Spinal cord (tissue), 10 donors: ENCODE measurements at places on chromosomes 6 and 20.
A peak's percentile ranks its signal among the peaks of the same experiment; 100 is the strongest.

DNA sequence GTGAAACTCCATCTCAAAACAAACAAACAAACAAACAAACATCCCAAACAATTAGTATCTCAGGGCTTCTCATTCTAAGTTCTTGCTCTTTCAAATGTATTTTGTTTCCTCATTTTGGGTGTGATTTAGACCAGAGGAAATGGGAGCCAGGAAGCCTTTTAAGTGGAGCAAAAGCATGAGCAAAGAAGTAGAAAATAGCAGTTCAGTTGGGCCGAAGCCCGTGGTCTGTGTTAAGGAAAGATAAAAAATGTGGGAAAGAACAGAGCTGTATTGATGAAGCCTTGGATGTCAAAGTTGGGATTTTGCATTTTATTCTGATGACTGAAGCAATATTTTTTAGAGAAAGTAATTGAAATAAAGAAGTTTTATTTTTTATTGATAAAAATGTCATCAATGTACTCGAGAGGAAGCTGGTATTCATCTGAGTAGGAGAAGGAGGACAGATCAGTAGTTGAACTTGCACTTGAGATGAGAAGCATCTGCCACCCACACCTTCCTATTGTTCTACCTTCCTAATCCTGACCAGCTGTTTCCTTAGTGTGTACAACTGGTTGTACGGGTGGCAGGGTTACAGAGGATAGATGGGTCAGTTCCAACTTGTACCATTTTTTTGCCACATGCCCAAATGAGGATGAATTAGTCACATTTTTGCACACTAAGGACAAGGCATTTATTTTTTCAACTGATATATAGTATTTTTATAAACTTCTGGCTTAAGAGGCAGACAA is 56.1 kb downstream of the KIAA0408 start:
- H3K36me3 ChIP-seq, result no peaks in the 10 kb centered on the region
- no peak for DNase-seq
- no peaks in the 10 kb centered on the region for H3K4me1 ChIP-seq
- no peak overlapping the region for H3K27ac ChIP-seq
- H3K27me3 ChIP-seq, result no peaks in the 10 kb centered on the region

GRCh38 chr6:30741789-30742315 is 635 bp downstream of the FLOT1 start:
- DNase-seq, result no peak
- H3K27me3 ChIP-seq, result no peaks in the 10 kb centered on the region
- peak overlapping the region; percentile 90 for H3K27ac ChIP-seq

DNA sequence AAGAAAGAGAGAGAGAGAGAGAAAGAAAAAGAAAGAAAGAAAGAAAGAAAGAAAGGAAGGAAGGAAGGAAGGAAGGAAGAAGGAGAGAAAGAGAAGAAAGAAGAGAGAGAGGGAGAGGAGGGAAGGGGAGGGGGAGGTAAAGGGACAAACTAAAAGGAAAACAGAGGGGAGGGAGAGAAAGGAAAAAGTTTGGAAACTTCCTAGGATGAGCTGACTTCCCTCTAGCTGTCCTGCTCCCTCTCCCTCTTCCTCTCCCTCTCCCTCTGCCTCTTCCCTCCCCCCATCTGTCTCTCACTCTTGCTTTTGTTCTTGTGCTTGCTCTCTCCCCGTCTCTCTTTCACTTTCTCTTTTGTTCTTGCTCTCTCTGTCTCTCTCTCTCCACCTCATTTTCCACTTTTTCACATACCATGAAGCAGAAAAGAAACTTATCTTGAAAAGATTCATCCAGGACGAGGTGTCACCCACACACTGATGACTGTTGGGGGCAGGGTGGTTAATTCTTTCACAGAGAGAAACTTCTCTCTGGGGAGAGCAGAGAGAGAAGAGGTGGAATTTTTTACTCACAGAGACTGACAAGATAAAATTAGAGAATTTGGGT is 56.4 kb upstream of the DUSP22 start:
- H3K4me3 ChIP-seq, result peak overlapping the region; percentile 9
- H3K27ac ChIP-seq, result peak overlapping the region; percentile 20
- H3K36me3 ChIP-seq, result no peaks in the 10 kb centered on the region
- no peak for DNase-seq
- H3K27me3 ChIP-seq, result no peaks in the 10 kb centered on the region

DNA sequence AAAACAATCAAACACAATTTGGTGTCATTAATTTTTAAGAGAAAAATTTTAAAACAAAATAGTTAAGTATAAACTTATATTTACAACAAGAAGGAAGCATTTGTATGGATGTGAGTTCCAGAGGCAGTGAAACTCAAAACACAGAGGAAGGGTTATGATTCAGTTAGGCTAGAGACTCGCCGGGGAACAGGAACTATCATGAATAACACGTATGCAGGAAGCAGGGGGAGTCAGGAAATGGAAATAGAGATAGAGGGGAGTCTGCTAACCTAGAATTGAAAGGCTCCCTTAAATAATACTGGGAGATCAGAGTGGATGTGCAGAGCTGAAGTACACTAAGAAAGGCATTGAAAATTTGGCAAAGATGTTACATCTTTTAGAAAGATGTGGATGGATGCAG is 14.2 kb upstream of the HLA-DRB1 start:
- H3K27me3 ChIP-seq, result no peaks in the 10 kb centered on the region
- H3K27ac ChIP-seq, result no peak overlapping the region
- no peak for DNase-seq
- no peak overlapping the region for H3K4me3 ChIP-seq
- H3K4me1 ChIP-seq, result no peaks in the 10 kb centered on the region
- H3K36me3 ChIP-seq, result no peaks in the 10 kb centered on the region

- no peaks in the 10 kb centered on the region for H3K27me3 ChIP-seq
- H3K4me1 ChIP-seq, result no peaks in the 10 kb centered on the region
- no peak overlapping the region for H3K4me3 ChIP-seq
- H3K36me3 ChIP-seq, result no peaks in the 10 kb centered on the region
- no peak for DNase-seq
These were observed 301.6 kb downstream of the FRK start for GRCh38 chr6:115759051-115759450.

DNA sequence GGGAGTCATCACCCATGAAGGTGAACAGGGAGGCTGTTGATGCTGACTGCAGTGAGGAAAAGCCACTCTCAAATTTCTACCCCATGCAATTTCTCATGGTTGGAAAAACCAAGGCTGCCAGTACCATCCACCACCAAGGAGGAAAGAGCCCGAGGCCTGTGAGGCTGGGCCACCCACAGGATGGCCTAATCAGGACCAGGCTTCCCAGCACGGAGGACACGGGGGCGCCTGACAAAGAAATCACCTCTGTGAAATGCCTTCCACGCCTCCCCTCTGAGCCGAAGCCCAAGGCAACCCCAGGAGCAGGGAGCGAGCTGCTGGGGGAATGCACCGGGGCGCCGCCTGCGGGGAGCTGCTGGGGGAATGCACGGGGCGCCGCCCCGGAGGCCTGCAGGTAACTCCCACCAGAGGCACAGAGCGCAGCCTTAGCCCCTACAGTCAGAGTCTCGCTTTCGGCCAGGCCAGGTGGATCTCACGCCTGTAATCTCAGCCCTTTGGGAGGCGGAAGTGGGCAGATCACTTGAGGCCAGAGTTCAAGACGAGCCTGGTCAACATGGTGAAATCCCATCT is 26.9 kb downstream of the FOXF2 start:
- no peaks in the 10 kb centered on the region for H3K4me1 ChIP-seq
- H3K4me3 ChIP-seq, result no peak overlapping the region
- no peak for DNase-seq
- H3K36me3 ChIP-seq, result no peaks in the 10 kb centered on the region

GRCh38 chr6:10082385-10082784 is 332.5 kb downstream of the TFAP2A start:
- no peak for DNase-seq
- H3K4me3 ChIP-seq, result no peak overlapping the region
- no peaks in the 10 kb centered on the region for H3K36me3 ChIP-seq

DNA sequence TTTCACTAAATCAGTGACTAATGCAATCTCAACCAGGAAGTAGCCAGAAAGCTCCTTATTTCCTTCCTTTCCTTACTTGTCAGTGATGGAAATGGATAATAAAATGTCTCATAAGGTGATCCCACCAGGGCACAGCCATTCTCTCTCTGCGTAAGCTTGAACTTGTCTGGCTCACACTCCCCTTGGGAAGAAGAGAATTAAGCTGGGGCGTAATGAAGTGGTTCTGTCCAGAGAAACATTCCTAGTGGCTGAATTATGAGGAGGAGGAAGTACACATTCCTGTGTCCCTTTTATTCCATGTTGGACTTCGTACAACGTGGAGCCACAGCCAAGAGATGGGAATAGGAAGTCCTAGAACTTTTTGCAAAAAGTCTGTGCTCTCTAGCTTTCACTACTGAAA is 93.7 kb downstream of the MTHFD1L start:
- no peak overlapping the region for H3K27ac ChIP-seq
- H3K4me1 ChIP-seq, result no peaks in the 10 kb centered on the region
- H3K36me3 ChIP-seq, result peaks cover 7% of the 10 kb centered on the region
- H3K4me3 ChIP-seq, result no peak overlapping the region

GRCh38 chr6:67898875-67899274 is 736.2 kb upstream of the ADGRB3 start:
- H3K4me1 ChIP-seq, result no peaks in the 10 kb centered on the region
- H3K27ac ChIP-seq, result no peak overlapping the region
- no peak overlapping the region for H3K4me3 ChIP-seq
- no peaks in the 10 kb centered on the region for H3K27me3 ChIP-seq

- no peak for DNase-seq
- peaks cover 2% of the 10 kb centered on the region for H3K27me3 ChIP-seq
- H3K27ac ChIP-seq, result peak overlapping the region; percentile 93
- no peaks in the 10 kb centered on the region for H3K36me3 ChIP-seq
- H3K4me3 ChIP-seq, result peak overlapping the region; percentile 90
- peaks cover 7% of the 10 kb centered on the region for H3K4me1 ChIP-seq
These were observed 372 bp downstream of the JARID2 start for GRCh38 chr6:15246217-15246665.

DNA sequence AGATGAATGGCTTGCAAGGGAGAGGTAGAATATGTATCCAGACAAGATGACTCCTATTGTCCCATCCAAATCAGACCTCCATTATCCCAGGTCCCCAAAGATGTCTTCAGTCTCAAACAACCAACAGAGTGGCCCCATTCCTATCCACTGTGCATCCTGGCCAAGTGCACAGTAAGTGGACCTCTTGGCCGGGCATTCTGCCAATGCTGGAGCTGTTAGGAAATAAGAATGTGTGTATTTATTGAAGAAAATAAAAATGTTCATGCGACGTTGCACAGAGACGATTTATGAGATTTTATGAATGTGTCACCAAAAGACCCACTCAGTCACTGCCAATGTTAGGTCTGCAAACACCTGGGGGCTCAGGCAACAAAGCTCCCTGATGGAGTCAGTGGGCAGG is 196.0 kb downstream of the MAFB start:
- no peaks in the 10 kb centered on the region for H3K27me3 ChIP-seq
- DNase-seq, result no peak
- H3K27ac ChIP-seq, result no peak overlapping the region

GRCh38 chr20:7180256-7181045 is 413.0 kb downstream of the BMP2 start:
- no peak for DNase-seq
- no peak overlapping the region for H3K4me3 ChIP-seq
- H3K27ac ChIP-seq, result no peak overlapping the region
- no peaks in the 10 kb centered on the region for H3K27me3 ChIP-seq
- no peaks in the 10 kb centered on the region for H3K36me3 ChIP-seq
- no peaks in the 10 kb centered on the region for H3K4me1 ChIP-seq

DNA sequence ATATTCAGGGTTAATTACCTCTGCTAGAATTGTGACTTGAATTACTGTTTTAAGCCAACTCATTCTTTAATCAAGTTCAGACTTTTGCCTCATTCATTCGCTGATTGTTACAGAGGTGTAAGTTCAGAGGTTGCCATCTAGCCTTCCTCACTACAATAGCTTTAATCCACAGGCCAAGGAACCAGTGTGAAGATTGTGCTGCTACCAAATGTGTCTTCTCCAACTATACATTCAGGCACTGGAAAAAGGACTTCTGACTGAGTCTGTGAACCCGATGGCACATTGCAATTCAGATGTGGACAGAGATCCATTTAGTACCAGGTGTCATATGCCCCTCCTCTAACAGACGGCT is 111.2 kb upstream of the ADGRF1 start:
- H3K36me3 ChIP-seq, result no peaks in the 10 kb centered on the region
- no peak overlapping the region for H3K4me3 ChIP-seq
- DNase-seq, result no peak
- no peak overlapping the region for H3K27ac ChIP-seq
- H3K4me1 ChIP-seq, result no peaks in the 10 kb centered on the region
- no peaks in the 10 kb centered on the region for H3K27me3 ChIP-seq

- no peak for DNase-seq
- H3K4me1 ChIP-seq, result no peaks in the 10 kb centered on the region
- no peak overlapping the region for H3K27ac ChIP-seq
- no peaks in the 10 kb centered on the region for H3K27me3 ChIP-seq
- no peaks in the 10 kb centered on the region for H3K36me3 ChIP-seq
These were observed 431.1 kb upstream of the CDH4 start for GRCh38 chr20:60820918-60821317.

GRCh38 chr6:163823577-163823976 is 409.1 kb downstream of the QKI start:
- H3K27me3 ChIP-seq, result no peaks in the 10 kb centered on the region
- no peaks in the 10 kb centered on the region for H3K36me3 ChIP-seq
- no peak overlapping the region for H3K27ac ChIP-seq
- DNase-seq, result no peak
- H3K4me1 ChIP-seq, result peaks cover 9% of the 10 kb centered on the region

- H3K4me1 ChIP-seq, result no peaks in the 10 kb centered on the region
- no peaks in the 10 kb centered on the region for H3K36me3 ChIP-seq
- no peaks in the 10 kb centered on the region for H3K27me3 ChIP-seq
- no peak overlapping the region for H3K27ac ChIP-seq
- DNase-seq, result no peak
These were observed 221.0 kb downstream of the ADGB start for GRCh38 chr6:146819596-146820320.

DNA sequence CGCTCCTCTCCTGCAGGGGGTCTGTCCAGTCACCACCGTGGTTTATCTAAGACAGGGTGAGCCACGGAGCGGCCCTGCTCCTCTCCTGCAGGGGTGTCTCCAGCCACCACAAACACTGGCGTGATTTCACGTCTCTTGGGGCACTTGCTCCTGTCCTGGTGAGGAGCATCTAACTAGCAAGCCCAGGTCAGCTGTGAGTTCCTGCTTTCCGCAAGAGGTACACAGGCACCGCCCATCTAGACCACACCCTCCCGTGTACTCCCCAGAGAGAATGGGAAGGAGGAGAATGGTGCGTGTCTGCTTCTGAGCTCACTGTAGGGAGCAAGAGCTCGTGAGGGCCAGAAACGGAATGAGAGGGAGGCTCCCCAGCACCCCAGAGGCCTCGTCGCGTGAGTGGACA is 40.7 kb downstream of the DACT2 start:
- no peak for DNase-seq
- no peak overlapping the region for H3K4me3 ChIP-seq
- no peak overlapping the region for H3K27ac ChIP-seq
- peaks cover 6% of the 10 kb centered on the region for H3K4me1 ChIP-seq
- no peaks in the 10 kb centered on the region for H3K36me3 ChIP-seq

DNA sequence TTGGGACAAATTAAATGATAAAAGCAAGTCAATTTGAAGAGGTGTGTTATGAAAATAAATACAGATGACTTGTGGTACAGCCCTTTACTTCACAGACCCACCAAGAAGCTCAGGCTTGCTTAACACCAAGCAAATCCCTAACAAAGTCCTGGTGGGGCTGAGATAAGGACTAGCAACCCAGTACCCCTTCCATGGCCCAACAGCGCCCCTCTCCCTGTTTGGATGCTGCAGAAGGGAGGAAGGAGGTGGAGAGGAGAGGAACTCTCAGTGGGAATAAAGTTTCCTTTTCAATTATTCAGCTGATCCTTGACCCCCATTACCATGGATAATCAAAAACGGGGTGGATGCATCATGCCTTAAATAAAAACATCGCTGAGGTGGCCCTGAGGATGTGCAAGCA is 4.5 kb upstream of the ZNF831 start:
- H3K27me3 ChIP-seq, result no peaks in the 10 kb centered on the region
- peaks cover 3% of the 10 kb centered on the region for H3K4me1 ChIP-seq
- no peak for DNase-seq
- H3K4me3 ChIP-seq, result no peak overlapping the region
- no peaks in the 10 kb centered on the region for H3K36me3 ChIP-seq
